NCI-H187 (cell line): ENCODE measurements at places on chromosomes 7 and 10.

DNA sequence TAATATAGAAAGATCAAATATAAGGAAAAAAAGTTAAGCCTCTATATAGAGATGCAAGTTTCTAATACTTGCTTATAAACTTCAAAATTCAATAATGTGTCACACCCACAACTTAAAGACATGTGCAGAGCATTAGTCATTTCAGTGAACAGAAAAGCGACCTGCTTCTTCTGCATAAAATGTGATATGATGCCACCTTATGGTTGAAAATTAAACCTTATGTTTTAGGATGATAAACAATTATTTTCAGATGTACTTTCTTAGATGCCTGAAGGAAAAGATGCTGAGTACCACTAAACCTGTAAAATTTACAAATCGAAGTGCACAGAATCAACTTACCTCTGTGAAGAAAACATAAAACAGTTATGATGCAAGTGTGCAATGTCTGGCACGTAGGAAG is 96.0 kb downstream of the MTERF1 start:
- DNase-seq = no peak

DNA sequence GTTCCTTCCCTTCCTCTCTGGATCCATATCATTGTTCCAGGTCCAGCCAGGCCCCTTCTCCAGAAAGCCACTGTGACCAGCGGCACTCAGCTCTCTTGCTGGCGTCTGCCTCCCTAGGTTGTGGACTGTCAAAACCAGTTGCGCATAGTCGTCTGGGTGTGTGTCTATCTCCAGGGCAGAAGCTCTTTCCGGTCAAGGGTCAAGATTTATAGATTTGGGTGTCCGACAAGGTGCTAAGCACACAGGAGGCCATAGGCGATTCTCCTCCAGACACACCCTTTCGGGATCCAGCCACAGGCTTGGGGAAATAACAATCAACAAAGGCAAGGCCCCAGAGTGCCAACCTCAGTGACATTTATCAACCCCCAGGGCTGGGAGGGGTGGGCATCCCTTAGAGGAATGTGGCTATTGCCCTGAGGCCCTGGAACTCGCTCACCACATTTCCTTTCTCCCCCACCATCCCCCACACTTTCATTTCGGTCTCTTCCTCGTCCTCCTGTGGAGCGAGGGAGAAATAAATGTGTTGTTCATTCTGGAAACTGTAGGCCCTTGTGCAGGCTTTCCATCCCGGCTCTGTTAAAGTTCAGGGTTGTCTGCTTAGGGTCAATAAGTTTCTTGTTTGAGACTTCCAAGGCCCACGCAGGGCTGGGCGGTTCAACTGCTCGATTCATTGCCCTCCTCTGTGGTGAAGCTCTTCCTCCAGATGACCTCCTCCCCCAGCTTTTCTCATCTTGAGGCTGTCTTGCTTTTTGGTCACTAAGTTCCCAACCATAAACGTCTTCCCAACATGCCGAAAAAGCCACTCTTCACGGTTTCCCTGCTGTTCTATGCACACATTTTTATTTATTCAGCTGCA is 57.9 kb downstream of the AFAP1L2 start:
- DNase-seq = no peak

DNA sequence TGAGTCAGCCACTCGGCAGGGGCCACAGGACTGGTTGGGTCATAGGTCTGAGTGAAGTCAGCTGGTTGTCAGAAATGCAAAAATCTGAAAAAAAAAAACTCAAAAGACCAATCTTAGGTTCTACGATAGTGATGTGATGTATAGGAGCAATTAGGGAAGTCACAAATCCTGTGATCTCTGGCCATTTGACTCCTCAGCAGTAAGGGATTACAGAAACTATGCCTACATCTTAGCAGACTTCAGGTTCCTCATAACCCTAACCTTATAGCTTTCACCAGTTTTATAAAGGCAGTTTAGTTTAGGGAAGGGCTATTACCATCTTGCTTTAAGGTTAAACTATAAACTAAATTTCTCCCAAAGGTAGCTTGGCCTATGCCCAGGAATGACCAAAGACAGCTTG is 163.1 kb upstream of the HGF start:
- DNase-seq = no peak

GRCh38 chr7:46932676-46933424 is 649.1 kb downstream of the TNS3 start:
- DNase-seq = no peak

GRCh38 chr7:156473476-156474240 is 166.9 kb upstream of the RNF32 start:
- peak; percentile 28 for DNase-seq

DNA sequence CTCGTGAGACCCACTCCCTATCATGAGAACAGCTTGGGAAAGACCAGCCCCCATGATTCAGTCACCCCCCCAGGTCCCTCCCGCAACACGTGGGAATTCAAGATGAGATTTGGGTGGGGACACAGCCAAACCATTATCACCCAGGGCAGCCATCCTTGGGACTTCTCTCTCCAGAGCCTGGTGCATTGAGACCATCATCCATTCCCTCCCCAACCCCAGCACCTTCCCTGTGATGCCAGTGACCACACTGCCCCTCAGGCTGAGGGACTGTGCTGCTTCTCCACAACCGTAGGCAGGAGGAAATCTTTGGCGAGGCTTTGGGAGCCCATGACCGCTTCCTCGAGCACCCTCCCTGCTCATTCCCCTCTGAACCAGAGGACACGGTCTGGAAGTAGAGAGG is 64.4 kb downstream of the TACC2 start:
- no peak for DNase-seq

- no peak for DNase-seq
Measured at GRCh38 chr7:7869651-7870050, 98.9 kb upstream of the GLCCI1 start.

DNA sequence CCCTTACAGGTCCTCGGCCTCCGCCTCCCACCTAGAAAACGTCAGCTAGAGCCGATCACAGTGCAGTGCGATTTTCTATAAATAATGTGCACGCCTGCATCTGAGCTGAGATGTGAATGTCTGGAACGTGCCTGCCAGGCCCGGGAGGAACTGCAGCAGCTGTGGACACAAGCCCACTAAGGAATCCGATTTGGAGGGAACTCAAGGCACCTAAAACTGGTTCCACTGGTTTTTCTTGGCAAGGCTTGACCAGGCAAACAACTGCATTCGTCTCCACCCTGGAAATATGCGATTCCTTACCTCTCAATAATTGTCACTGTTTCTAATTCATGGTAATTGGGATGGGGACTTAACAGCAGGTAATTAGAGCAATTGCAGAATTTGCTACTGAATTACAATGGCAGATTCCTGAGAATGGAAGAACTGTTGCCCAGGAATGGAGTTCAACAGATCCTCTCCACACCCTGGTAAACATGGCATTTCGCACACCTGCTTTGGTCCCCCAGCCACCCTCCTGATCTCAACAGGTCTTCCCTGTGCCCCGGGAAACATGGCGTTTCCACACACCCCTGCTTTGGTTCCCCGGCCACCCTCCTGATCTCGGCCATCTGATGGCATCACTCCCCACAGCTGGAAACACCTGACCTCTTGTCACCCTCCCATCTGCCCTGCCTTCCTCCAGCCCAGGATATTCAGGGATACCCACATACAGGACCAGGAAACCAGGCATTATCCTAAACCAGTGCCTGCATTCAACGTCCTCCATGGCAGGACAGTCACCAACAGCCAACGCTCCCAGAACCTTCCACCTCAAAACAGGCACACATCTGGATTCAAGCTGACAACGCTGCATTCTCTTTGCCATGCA is 76.0 kb downstream of the DIP2C start:
- no peak for DNase-seq

- no peak for DNase-seq
Measured at GRCh38 chr7:78638364-78638763, 815.1 kb downstream of the MAGI2 start.
